ENCODE measurements at places on chromosomes 3 and 15.

DNA sequence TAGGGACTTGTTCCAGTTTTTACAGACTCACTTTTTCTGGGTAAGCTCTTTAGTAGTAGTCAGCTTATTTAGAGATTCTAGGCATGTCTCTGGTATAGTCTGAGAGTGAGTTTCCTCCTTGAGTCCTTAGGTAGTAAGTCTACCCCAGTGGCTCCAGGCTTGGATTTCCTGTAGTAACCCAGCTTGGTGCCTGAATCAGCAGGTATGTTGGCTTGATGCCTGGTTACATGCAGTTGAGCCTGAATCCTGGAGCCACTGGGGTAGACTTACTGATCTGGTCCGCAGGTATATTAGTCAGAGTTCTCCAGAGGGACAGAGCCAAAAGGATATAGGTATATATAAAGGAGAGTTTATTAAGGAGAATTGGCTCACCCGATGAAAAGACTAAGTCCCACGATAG is 85.8 kb upstream of the RBMS3 start:
- DNase-seq, result no peak

DNA sequence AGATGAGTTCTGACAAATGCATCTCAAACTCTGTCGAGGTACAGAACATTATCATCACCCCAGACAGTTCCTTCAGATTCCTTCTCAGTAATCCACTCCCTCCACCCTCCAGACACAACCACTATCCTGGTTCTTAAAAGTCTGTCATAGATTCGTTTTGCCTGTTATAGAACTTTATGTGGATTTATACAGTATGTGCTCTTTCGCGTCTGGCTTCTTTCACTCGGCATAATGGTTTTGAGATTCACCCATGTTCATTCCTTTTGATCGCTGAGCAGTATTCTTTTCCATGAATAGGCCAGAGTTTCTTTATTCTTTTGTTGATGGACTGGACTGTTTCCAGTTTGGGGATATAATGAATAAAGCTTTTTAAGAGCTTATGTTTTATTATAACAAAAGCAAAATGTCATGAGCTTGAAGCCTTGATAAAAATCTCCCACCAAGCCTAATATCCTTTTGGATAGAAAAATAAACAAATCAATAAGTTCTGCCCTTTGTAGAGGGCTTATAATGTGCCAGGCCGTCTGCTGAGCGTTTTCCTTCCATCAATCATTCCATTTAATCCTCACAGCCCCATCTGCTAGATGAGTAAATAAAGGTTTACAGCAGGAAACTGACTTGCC is 21.3 kb upstream of the RFTN1 start:
- DNase-seq, result no peak

DNA sequence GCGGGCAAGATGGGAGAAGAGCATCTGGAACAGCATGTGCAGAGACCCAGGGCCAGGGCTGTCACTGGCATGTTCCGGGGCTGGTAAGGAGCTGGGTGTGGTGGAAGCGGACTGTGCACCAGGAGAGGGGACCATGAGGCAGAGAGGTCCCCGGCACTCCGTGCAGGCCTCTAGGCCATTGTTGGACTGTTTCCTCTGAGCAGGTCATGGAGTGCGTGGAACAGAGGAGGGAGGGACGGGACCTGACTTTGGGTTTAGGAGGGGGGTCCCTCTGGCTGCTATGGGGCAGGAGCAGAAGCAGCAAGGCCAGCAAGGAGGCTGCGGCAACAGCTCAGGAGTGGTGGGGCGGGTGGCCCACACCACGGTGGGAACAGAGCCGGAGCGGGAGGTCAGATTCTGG is 47.1 kb downstream of the TPRA1 start:
- no peak for DNase-seq

DNA sequence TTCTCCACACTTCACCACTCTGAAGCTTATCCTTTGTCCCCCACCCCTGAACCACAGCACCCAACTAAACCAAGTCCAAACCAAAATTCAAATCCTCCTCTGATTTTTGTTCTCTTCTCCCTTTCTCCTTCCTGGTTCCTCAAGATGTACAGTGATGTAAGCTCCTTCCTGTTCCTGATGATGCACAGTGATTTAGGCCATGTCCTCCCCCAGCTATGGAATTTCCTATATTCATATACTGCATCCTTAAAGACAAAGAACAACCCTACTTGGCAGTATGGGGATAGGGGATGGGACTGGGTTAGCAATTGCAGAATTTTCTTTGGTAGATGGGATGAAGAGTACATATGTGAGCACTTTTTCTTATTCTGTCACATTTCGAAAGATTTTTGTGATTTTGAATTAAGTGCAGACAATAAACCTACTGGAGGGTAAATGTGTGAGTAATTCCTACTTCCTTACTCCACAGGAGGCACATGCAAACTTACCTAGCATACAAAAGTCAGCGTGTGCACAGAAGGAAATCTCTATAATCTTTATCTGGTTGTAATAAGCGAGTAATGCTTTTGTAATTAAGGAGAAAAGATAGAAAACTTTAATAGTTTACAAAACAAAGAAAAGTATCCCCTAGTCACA is 125.0 kb downstream of the ANO10 start:
- DNase-seq, result no peak

DNA sequence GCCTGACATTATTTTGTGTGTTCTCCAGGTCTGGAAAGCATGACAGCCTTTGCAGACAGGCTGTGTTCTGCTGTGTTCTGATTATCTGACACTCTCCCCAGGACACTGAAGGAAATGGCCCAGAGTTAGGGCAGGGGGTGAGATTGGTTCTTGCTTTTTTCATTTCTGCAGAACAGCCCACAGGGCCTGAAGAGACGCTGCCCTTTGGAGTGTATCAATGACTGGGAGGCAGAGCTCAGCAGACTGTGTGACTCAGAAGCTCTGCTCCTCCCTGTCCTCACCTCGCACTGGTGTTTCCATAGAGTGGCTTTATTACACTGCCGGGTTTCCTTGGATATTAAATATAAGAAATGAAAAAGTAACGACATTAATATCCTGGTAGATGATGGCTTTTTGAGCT is 523.6 kb downstream of the NTRK3 start:
- DNase-seq, result no peak

All from NCI-H510A (cell line).